ENCODE measurements at places on chromosomes 4 and X. TPM values are rescaled to one million over a fixed set of nuclear protein-coding genes. Genes with fewer than 3 reads are reported as not detected.

GRCh38 chr4:122854447-122855352 lies 28.1 kb downstream of the FGF2 start:
- DNase-seq = peak; percentile 55

TCEAL7 gene
- 0.28 TPM for total RNA-seq

DNA sequence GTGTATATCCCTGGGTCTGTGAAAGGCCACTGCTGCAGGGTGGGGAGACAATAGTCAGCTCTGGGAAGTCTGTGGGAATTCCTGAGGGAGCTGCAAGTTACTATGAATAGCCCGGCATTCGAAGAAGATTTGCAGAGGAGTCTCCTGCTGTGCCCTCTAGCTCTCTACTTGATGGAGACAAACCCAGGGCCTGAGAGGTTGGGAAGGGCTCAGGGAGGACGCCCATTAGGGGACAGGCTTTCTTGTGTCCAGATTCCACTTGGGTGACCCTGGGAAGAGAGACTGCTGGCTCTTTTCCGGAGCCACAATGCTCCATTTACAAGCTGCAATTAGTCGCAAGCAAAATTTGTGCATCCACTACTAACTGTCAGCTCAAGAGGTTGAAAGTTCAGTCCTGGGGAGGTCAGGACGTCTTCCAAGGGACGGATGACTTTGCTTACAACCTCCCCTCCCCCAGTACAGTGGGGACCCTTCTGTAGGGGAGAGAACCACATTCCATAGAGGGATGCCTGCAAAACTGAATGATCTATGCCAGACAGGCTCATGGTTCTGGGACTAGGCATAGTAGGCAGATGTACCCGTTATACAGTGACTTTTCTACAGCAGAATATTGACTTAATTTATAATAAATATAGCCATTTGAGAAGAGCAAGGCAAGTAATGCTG lies 48.2 kb upstream of the PHOX2B start:
- no peak for DNase-seq

GRCh38 chr4:122712782-122713181 lies 19.7 kb upstream of the BBS12 start:
- no peak for DNase-seq

TNMD gene
- total RNA-seq = not detected

ARX gene
- total RNA-seq = not detected

- no peak for DNase-seq
Observed at GRCh38 chr4:56692576-56692975, 11.5 kb upstream of the HOPX start.

DNA sequence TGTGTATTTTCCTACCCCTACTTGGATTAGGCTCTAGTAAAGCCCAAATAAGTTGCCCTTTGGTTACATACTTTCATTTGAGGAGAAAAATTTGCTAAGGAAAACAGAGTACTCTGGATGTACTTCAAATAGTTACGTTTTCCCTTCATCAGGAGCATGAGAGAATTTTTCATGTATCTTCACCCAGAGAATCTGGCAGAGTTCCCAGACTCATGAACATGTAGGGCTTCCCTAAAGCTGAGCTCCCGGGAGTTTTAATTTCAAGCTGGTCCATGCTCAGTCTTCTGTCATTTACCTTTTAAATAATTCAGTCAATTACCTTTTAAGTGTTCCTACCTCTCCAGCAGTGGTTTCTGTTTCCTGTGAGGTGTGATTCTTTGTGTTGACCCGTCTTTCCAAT lies 367.5 kb upstream of the GRID2 start:
- no peak for DNase-seq

- no peak for DNase-seq
Observed at GRCh38 chr4:86036736-86037135, 323.1 kb downstream of the MAPK10 start.

ARMCX1 gene
- total RNA-seq = 0.88 TPM

MAGEA10 gene
- not detected for total RNA-seq

DNA sequence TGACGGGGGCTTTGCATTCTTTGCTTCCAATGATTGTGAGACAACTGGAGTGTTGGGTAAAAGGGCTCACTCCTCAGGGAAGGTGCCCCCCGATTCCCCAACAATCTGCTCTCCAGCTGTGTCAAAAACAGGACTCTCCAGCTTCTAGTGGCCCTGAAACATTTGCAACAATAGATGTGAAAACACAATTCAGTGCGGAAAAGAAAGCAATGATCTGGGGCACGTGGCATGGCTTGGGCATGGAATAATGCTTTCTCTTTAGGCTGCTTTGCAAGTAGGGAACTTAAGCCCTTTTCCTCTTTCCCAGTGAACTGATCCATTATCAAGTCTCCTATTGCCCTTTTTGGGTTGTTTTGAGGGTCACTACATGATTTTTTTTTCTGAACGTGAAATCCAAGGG lies 239.9 kb downstream of the C4orf33 start:
- no peak for DNase-seq

ADAMTS3 gene
- total RNA-seq = 0.35 TPM

- no peak for DNase-seq
Observed at GRCh38 chrX:138287205-138287877, 424.2 kb downstream of the FGF13 start.

- DNase-seq = no peak
Observed at GRCh38 chrX:2390754-2391153, 110.0 kb downstream of the DHRSX start.

GRCh38 chr4:121811122-121811521 lies 10.0 kb downstream of the EXOSC9 start:
- DNase-seq = no peak

CT45A1 gene
- total RNA-seq = not detected

- no peak for DNase-seq
Observed at GRCh38 chr4:113674251-113674650, 87.3 kb downstream of the CAMK2D start.

ENPP6 gene
- 0.05 TPM for total RNA-seq

DNA sequence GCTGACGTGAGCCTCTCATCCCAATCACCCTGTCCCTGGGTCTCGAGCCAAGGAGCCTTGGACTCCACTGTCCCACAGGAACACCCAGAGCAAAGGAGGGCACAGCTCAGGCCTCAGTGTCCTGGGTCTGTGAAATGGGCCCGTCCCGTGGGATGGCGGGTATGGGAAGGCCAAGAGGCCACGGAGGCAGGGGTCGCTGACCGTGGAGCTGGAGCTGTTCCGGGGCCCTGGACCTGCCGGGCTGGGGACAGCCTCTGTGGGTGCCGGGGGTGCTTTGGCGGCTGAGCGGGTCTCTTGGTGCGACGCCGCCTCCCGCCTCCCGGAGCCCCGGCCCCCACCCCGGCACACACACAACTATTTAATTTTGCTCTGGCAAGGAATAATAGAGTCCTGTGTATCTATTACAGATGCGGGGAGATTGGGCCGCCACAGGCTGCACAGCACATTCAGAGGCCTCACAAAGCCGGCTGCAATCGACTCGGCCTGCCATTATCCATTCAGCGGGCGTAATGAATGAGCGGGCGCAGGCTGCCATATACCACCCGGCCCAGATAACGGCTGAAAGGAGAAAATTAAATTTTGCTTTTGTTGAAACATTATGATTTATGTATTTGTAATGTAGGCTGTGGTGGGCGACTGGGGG lies 83.9 kb upstream of the NKX1-1 start:
- no peak for DNase-seq

DNA sequence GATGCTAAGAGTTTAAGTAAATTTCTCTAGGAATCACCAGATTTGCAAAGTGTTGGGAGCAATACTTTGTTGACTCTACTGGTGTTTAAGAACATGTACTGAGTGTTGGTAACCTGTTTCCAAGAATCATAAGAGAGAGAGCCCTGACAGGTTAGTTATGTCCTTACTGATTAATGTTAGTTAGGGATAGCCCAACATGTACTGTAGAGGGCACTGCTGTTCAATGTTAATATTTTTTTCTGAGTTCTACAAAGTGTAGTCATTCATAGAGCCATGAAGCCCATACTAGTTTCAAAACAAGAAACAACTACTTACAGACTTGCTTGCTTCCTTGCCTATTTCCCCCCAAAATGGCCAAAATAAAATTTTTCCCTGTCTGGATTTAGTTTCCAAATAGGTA lies 11.9 kb downstream of the TMPRSS11D start:
- DNase-seq = no peak

ARHGAP6 gene
- total RNA-seq = 0.65 TPM

MAGEA3 gene
- total RNA-seq = not detected

DNA sequence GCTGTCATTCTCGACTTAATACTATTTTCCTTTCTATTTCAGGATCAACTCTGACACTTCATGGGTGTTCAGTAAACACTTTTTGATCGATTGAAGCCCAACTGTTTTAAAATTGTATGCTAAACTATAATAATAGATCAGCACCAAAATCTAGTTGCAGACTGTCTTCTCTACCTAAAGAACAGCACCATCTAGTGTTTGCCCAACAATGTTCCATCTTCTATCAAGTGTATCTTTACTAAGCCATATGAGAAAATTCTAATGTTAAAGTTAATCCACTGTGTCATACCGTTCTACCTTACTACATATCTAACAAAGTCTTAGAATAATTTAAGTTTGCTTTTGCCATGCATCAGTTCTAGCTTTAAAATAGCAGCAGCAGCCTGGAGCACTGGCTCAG lies 113.0 kb upstream of the PRDX4 start:
- DNase-seq = no peak

DNA sequence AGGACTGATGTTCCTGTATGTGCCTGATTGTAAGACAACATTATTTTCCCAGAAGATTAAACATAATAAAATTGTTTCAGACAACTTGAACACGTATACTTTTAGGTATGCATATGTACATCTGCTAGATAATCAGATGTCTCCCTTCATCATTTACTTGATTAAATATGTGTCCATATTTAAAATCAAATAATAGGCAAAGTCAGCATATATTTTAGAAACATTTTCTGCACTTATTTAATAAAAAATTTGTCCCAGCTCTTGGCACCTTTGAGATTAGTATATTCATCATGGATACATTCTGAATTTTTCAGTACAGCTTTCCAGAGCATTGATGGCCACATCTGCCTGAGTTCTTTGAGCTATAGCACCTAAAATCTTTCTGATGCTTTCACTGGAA lies 106.0 kb downstream of the ARHGAP10 start:
- no peak for DNase-seq

DNA sequence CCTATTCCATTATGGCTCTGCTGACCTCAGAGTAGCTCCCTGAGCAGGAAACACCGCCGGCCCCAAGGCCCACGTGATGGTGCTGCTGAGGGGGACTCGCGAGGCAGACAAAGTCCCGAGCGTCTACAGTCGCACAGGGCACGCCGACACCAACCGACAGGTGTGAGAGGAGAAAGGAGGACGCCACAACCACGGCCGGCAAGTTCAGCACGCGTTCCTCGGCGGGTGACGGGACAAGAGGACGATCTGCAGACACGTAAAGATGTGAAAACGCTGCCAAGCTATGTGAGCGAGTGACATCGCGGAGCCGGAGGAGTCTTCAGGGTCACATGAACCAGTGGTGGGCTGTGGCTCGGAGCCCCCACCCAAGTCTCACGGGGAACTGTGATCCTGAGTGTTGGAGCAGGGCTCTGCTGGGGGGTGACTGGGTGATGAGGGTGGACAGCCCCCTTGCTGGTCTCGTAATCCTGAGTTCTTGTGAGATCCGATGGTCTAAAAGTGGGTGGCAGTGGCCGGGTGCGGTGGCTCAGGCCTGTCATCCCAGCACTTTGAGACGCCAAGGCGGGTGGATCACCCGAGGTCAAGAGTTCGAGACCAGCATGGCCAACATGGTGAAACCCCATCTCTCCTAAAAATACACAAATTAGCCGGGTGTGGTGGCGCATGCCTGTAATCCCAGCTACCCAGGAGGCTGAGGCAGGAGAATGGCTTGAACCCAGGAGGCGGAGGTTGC lies 34.0 kb downstream of the PPP2R3B start:
- no peak for DNase-seq

- DNase-seq = peak; percentile 73
Observed at GRCh38 chr4:123351713-123352112, 44.9 kb upstream of the SPRY1 start.

CCDC158 gene
- total RNA-seq = 3.9 TPM

GRCh38 chrX:111695297-111695880 lies 14.4 kb downstream of the ALG13 start:
- DNase-seq = no peak

CTAG1A gene
- not detected for total RNA-seq

DNA sequence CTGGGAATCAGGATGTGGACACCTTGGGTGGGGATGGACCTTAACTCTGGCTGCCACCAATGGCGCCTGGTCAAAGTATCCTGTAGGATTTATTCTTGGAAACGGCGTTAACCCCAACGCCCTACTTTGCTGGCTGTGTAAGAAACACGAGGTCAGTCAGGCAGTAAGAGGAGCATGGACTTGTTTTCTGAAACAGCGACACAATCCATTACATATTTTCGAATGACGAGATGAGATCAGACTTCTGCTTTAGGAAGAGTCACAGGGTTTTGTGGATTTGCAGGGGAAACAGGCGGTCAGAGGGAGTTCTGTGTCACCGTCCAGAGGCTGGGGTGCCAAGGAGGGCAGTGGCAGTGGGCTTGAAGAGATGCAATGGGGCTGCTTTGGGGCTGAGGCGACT lies 92.2 kb downstream of the TBL1X start:
- DNase-seq = no peak

All from left lobe of liver (tissue), 2 donors.